ENCODE measurements at places on chromosomes 12 and 14. TPM values are rescaled to one million over a fixed set of nuclear protein-coding genes. Genes with fewer than 3 reads are reported as not detected.

GRCh38 chr14:60642270-60643140 is 6.8 kb downstream of the SIX1 start:
- peaks cover 8% of the 10 kb centered on the region for H3K36me3 ChIP-seq
- no peaks in the 10 kb centered on the region for H3K27me3 ChIP-seq
- no peak overlapping the region for H3K4me3 ChIP-seq
- DNase-seq: no peak

RERGL gene
- total RNA-seq: not detected

- H3K27ac ChIP-seq: no peak overlapping the region
- DNase-seq: no peak
- H3K27me3 ChIP-seq: no peaks in the 10 kb centered on the region
- no peaks in the 10 kb centered on the region for H3K4me1 ChIP-seq
These were observed 9.2 kb downstream of the CD69 start for GRCh38 chr12:9751204-9752144.

GRCh38 chr14:61520576-61520975 is 174.7 kb upstream of the HIF1A start:
- H3K27ac ChIP-seq: no peak overlapping the region
- H3K27me3 ChIP-seq: no peaks in the 10 kb centered on the region
- H3K4me3 ChIP-seq: no peak overlapping the region
- H3K36me3 ChIP-seq: no peaks in the 10 kb centered on the region
- no peak for DNase-seq

ADAMTS20 gene
- not detected for total RNA-seq

GRCh38 chr14:67581643-67582042 is 18.4 kb downstream of the PIGH start:
- no peak overlapping the region for H3K27ac ChIP-seq
- peak; percentile 61 for DNase-seq
- no peak overlapping the region for H3K4me3 ChIP-seq
- no peaks in the 10 kb centered on the region for H3K4me1 ChIP-seq
- H3K27me3 ChIP-seq: no peaks in the 10 kb centered on the region
- no peaks in the 10 kb centered on the region for H3K36me3 ChIP-seq

DNA sequence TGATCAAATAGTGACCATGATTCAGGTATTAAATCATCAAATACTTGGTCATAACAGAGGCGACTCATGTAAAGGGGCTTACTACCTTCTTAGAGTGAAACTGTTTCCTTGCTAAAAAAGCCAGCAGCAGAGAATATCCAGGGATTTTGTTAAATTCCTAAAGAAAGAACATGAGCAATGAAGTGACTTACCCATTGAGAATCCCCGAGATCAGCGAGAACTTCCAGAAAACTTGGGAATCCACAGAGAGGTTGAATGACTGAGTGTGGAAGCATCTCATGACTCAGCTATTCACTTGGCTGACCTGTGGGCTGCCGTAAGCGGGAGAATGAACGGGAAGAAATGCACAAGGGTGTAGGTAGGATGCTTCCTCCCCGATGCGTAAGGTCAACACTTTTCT is 85.3 kb upstream of the KCNA1 start:
- no peak overlapping the region for H3K27ac ChIP-seq
- no peak overlapping the region for H3K4me3 ChIP-seq
- no peak for DNase-seq
- no peaks in the 10 kb centered on the region for H3K36me3 ChIP-seq
